ENCODE measurements at places on chromosomes 7 and 10. TPM values are rescaled to one million over a fixed set of nuclear protein-coding genes. Genes with fewer than 3 reads are reported as not detected.

The NRBF2 gene
- 8.5 TPM for total RNA-seq

The TSPAN13 gene
- 18.1 TPM for total RNA-seq

The TMEM196 gene
- not detected for total RNA-seq

The OR2A12 gene
- not detected for total RNA-seq

The GTF2IRD2 gene
- 21.3 TPM for total RNA-seq

The RADIL gene
- total RNA-seq: 2.8 TPM

The TMEM229A gene
- not detected for total RNA-seq

The FAM131B gene
- 0.57 TPM for total RNA-seq

The PIP gene
- total RNA-seq: not detected

The GOT1 gene
- total RNA-seq: 587 TPM

The PPP1R3C gene
- total RNA-seq: 180 TPM

The OR9A2 gene
- not detected for total RNA-seq

The MYO1G gene
- total RNA-seq: 1.3 TPM

The TWNK gene
- 8.0 TPM for total RNA-seq

The AKR1C2 gene
- 14.2 TPM for total RNA-seq

The AEBP1 gene
- 18.4 TPM for total RNA-seq

The EXOSC1 gene
- 14.7 TPM for total RNA-seq

DNA sequence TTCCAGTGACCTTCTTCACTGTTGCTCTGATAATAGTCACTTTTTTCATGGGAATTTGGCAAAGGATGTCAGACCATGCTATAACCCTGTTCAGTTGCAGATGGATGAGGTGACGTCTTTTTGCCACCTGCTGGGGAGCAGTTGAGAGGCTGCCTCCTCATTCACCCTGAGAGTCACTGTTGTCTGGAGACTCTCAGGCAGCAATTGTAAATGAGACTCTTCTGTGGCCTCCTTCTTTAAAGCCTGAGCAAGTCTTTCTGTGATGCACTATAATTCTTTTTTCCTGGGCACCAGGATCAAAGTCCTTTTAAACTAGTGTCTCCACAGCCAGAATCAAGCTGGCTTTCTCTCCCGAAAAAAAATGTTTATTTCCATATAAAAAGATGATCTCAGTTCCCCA lies 345.1 kb downstream of the ARL4A start:
- DNase-seq: no peak

GRCh38 chr10:9379183-9379582 lies 1324.7 kb downstream of the GATA3 start:
- no peak for DNase-seq

DNA sequence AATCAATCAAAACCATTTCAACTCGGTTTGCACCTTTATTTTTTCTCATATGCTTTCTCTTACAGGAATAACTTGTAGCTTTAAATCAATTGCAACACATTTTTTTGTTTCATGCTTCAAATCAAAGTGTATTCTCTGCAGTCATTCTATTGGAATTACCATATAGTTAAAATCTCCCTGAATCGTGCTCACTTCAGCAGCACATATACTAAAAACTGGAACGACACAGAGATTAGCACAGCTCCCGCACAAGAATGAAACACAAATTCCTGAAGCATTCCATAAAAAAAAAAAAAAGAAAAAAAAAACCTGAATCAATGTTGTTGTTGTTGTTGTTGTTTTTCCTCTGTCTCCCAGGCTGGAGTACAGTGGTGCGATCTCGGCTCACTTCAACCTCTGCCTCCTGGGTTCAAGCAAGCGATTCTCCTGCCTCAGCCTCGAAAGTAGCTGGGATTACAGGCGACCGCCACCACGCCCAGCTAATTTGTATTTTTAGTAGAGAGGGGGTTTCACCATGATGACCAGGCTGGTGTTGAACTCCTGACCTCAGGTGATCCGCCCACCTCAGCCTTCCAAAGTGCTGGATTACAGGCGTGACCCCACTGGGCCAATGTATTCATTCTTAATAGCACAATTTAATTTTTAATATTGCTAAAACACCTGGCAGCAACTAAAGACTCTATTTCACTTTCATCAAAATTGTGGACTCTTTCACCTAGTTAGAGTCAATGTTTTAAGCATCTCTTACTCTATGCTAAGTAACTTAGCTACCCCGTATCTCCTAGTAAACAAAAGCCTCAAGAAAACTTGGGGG lies 26.3 kb downstream of the ANKRD61 start:
- DNase-seq: no peak

- no peak for DNase-seq
Measured at GRCh38 chr7:32532716-32533115, 37.4 kb downstream of the AVL9 start.

DNA sequence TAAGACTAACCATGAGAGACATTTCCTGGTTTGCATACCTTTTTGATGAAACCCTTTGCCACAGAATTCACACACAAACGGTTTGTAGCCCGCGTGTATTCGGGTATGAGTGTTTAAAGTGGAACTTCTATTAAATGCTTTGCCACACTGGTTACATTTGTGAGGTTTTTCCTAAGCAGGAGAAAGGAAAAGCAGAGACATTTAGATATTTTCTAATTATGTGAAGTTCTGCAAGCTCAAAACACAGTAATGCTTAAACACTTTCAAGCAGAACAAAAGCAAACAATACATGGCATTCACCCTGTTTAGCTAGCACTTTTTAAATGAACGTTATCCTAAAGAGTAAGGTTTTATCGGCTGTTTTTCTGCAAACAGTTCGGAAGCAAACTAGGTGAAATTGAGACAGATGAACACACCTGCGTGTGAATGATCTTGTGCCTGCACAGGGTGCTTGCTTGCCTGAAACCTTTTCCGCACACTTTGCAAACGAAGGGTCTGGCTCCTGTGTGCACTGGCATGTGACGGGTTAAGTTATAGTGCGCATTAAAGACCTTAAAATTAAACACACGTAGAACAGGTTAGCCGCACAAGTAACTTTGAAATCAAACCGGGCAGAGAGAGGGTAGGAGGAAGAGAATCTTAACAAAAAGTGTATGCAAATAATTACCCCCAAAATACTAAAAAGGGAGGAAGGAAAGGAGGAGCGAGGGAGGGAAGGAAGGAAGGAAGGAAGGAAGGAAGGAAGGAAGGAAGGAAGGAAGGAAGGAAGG lies 1.6 kb downstream of the FEZF1 start:
- no peak for DNase-seq

GRCh38 chr10:122057841-122058413 lies 69.0 kb downstream of the TACC2 start:
- DNase-seq: no peak

- peak; percentile 54 for DNase-seq
Measured at GRCh38 chr7:98870121-98870651, 372 bp upstream of the TMEM130 start.

DNA sequence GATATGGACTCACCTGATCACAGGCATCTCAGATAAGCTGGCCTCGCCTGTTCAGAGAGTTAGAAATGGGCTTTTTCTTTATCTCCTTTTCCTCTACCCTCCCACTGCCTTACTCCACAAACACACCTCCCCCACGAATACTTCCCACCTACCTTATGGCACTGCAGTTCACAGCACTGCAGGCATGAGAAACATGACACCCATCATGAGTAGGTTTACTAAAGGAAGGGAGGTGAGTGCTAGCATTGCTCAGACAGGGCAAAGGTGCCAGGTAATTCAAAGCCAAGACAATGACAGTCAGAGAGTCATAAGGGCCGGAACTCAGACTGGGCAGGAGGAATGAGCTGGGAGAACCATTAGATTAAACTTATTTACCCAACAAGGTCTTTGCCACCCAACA lies 220.6 kb downstream of the FAM107B start:
- no peak for DNase-seq

GRCh38 chr7:91082038-91082437 lies 182.2 kb upstream of the FZD1 start:
- DNase-seq: no peak

- DNase-seq: no peak
Measured at GRCh38 chr7:18828994-18829857, 288.2 kb downstream of the TWIST1 start.

DNA sequence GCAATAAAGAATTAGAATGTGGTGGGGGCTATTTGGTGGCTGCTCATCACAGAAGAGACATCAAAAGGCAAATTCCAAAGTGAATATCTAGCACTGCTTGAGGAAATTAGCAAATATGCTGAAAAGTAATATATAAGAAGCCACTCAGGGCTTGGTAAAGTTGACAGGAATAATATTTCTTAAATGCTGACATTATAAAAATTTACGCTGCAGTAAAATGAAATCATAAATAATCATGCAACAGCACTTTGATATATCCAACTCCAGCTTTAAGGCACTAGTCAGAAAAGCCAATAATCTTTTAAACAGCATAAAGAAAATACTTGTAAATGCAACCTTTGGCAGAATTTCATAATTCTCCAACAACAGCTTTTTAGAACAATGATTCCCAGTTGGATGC lies 36.9 kb downstream of the DNAJC12 start:
- no peak for DNase-seq

DNA sequence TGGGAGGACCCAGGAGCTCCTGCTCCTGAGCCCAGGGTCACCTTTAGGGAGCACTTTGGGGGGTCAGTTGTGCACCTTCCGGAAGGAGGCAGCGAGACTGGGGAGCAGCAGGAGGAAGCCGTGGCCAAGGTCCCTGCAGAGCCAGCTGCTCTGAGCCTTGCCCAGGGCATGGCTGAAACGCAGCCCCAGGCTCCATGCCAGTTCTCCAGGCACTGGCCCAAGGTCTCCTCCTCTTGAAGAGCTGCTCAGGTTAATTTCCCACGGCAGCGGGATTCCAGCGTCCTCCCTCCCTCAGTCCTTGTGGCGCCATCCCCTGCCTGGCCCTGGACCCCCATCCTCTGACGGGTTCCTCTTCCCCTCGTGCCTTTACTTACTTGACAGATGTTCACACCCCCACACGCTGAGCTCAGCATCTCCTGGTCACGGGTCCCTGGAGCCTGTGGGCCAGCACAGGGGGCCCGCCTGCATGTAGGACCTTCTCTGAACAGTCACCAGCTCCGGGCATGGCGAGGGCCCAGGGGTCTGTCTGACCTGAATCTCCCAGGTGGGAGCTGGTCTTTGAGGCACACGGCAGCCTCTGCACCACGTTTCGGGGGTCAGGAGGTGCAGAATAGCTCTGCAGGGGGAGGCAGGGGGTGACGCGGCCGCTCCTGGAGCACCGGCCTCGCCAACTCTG lies 16.7 kb upstream of the CFAP46 start:
- DNase-seq: no peak

GRCh38 chr10:114179148-114179547 lies at the start of gene TDRD1:
Gene TDRD1 (plus strand): TSS chr10:114179353. CDS start chr10:114187832, 8,479 bp downstream.
- peak; percentile 50 for DNase-seq

DNA sequence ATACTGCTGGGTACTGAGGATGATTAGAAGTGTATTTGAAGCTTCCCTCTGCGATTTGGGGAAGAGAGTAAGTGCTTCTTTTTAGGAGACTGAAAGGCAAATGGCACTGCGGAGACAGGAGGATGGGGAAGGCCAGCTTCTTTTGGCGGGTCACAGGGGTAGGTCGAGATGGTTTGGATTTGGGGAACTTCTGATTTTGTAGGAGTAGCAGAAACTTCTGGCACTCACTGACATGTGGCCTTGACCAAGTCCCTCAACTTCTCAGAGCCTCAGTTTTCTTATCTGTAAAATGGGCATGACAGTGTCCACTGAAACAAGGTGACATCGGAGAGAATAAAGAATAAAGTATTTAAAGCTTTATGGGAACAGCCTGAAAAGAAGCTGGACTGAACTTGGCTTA lies 59.8 kb upstream of the WDR11 start:
- no peak for DNase-seq

DNA sequence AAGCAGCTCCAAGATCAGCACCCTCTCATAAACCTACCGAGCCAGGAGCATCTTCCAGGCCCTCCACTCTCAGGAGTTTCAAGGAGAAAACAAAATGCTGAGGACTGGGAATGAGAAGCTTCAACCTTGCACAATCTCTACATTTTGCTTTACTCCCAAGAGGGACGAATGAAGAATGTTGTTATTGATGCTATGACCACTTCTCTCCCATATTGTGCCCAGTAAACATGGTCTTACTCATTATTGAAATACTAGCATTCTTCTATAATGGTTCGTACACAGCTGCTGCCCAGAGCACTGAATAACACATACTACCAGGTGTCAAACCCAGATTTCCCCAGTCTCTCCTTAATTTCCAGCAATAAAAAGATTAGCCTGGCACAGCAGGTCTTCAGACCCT lies 63.4 kb upstream of the BET1 start:
- no peak for DNase-seq

- DNase-seq: no peak
Measured at GRCh38 chr7:55065079-55065478, 46.3 kb downstream of the EGFR start.

- DNase-seq: no peak
Measured at GRCh38 chr10:821322-821721, 110.2 kb downstream of the LARP4B start.

- DNase-seq: peak; percentile 12
Measured at GRCh38 chr10:69497611-69498390, 46.5 kb downstream of the TSPAN15 start.

DNA sequence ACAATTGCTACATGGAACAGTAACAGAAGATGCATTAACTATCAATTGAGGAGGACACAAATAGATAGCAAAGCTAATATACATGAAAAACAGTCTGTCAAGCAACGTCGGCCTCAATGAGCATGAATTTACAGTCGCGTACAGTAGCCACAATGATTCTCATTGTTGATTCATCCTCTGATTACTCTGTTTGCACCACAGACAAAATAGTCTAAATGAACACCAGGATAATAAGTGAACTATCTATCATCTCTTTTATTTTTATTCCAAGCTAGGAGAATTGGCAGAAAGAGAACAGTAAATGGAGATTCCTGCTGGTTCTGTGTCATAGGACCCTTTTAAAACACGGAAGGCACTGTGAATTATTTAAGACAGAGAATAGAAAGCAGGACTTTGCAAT lies 108.5 kb downstream of the EVX1 start:
- DNase-seq: no peak

- no peak for DNase-seq
Measured at GRCh38 chr7:74398426-74398825, 55.3 kb upstream of the GTF2IRD1 start.

DNA sequence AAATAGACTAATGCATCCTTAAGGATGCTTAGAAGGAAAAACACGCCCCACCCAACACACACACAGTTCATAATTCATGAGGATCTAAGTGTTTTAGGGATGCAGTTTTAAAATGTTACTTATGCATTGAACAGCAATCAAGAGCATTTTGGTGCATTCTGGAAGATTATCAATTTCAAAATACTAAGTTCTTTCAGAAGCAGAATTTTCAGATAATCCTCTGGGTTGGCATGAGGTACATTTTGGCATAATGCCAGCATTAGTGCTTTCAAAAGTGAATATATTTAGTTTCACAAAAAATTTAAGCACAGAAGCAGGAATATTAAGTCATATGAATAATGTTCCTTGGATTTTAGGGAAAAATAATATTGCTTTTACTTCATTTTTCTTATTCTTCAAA lies 937.1 kb downstream of the REEP3 start:
- DNase-seq: no peak
